ENCODE measurements at places on chromosomes 4 and X.

DNA sequence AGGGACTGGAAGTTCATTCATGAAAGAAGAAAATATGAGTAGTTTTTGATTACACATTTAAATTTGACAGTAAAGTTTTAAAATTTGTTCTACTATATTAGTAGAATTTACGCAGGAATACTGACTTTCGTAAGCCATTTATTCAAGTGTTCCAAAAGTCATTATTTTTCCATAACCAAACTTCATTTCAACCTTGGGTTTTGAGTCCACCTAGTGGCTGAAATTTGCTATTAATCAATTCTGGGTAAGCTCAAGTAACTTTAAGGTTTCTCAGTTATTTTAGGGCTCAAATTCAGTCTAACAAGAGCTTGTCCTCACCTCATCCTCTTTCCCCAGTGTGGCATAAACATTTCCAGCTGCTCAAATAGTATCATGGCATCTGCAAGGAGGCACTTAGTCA lies 175.4 kb downstream of the SH3BGRL start:
- DNase-seq: no peak

DNA sequence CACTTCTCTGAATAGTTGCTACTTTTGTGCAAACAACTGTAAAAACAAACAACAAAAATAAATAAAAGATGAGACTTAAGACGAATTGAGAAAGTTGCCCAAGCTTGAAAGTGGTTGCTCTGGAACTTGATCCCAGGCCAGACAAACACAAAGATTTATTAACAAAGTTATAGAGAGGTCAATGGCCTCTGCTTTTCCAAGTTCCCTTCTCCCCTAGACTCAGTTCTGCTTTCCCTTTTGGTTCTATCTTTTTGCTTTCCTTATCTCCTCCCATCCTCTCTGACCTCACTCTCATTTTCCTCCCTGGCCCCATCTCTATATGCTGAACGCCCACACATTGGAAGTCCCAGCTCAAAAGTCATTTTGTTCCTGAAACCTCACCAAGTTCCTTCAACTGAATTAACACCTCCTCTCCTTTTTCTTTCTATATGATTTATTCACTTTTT lies 82.7 kb downstream of the MXRA5 start:
- DNase-seq: peak; percentile 12

DNA sequence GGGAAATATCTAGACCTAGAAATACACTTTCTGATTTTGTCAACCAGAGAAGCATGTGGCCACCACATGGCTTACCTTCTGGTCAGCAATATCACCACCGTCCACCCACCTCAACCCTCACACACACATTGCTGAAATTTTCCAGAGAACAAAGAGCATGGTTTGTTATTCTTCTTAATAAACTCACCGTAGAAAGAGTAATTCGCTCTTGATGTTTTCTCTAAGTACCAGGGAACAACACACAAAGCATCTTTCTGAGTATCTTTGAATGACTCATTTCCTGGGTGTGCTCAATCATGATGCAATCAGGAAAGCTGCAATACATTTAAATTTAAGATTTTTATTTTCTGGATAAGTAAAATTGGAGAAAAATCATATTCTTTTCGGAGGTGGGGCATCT lies 24.7 kb upstream of the LRAT start:
- DNase-seq: no peak

GRCh38 chrX:29902004-29902403 lies 313.4 kb upstream of the MAGEB2 start:
- DNase-seq: no peak

GRCh38 chrX:2654436-2655340 lies 36.4 kb upstream of the CD99 start:
- DNase-seq: no peak

- no peak for DNase-seq
Observed at GRCh38 chr4:41185614-41186592, 28.4 kb downstream of the APBB2 start.

DNA sequence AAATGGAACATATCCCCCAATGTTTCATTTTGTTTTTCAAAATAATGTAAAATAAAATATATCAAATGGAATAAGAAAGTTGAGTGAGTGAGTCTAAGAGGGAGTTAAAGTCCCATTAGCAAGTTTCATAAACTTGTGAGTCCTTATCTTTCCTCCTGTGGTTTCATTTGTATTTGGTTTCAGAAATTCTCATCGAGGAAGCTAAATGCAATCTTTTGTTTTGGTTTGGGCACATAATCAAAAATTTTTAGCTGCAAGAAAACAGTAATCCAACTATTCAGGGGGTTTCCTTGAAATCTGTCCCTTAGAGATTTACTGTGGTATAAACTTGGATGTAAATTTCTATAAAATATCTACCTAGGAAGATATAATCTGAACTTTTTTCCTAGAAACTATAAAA lies 124.2 kb downstream of the CAMK2D start:
- DNase-seq: no peak

- DNase-seq: no peak
Observed at GRCh38 chrX:126394681-126395080, 157.9 kb downstream of the DCAF12L1 start.

DNA sequence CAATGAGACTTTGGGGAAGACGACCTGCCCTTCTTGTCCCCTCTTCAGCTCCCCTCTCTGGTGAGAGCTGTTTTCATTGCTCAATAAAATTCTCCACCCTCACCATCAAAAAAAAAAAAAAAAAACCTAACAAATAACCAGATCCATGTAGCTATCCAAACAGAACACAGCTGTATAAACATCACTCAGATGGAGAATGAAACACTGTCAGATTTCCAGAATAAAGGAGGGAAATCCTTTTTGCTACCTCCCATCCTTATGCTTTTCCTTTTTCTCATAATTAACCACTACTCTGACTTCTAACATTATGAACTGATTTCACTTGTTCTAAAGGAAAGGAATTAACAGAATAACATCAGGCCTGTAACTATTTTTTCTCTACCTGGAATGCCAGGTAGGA lies 155.6 kb downstream of the PPP4R3C start:
- no peak for DNase-seq

- DNase-seq: no peak
Observed at GRCh38 chr4:41287005-41287404, 30.3 kb downstream of the UCHL1 start.

GRCh38 chrX:103613362-103613890 lies 5.7 kb downstream of the TCEAL3 start:
- DNase-seq: no peak

GRCh38 chr4:1568855-1569460 lies 115.2 kb downstream of the FAM53A start:
- DNase-seq: no peak

- no peak for DNase-seq
Observed at GRCh38 chr4:54657185-54657550, 589 bp upstream of the KIT start.

DNA sequence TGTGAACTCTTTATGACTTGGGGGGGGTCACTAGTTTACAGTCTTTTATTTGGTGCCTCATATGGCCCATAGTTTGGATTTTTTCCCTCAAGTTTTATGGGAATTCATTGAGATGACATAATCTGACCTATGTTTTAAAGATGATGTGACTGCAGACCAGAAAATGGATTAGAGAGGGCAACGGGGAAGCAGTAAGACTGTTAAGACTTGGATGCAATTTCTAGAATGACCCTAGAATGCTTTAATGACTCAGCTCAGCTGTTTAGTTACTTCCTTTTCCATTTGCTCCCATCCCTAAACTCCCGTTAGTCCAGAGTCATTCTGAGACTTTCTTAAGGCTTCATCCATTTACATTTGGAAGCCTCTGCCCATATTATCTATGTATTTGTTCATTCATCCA lies 59.9 kb upstream of the PDGFRA start:
- DNase-seq: no peak

- no peak for DNase-seq
Observed at GRCh38 chr4:98385831-98386230, 124.6 kb downstream of the RAP1GDS1 start.

GRCh38 chr4:6332042-6332668 lies 62.5 kb downstream of the WFS1 start:
- DNase-seq: peak; percentile 36

GRCh38 chr4:142893012-142893411 lies 46.9 kb upstream of the INPP4B start:
- no peak for DNase-seq
